Kidney (tissue), 22 donors: ENCODE measurements at places on chromosomes 7 and 10. TPM values are rescaled to one million over a fixed set of nuclear protein-coding genes. Genes with fewer than 3 reads are reported as not detected.

EN2 gene
- 0.13 TPM for total RNA-seq

AZGP1 gene
- total RNA-seq: 10.0 TPM

LRRD1 gene
- total RNA-seq: 0.25 TPM

NME8 gene
- total RNA-seq: 0.44 TPM

TRPV5 gene
- total RNA-seq: 1.4 TPM

KAZALD1 gene
- 9.8 TPM for total RNA-seq

GBX1 gene
- total RNA-seq: not detected

SNX10 gene
- 72.0 TPM for total RNA-seq

MEOX2 gene
- 1.2 TPM for total RNA-seq

EPO gene
- not detected for total RNA-seq

ZNF3 gene
- 30.8 TPM for total RNA-seq

GPR22 gene
- not detected for total RNA-seq

IKZF1 gene
- total RNA-seq: 36.8 TPM

HELLS gene
- 13.5 TPM for total RNA-seq

BTBD16 gene
- total RNA-seq: 1.2 TPM

DGKI gene
- total RNA-seq: 1.3 TPM

TUBAL3 gene
- 0.44 TPM for total RNA-seq
